ENCODE measurements at places on chromosomes 3 and 15. TPM values are rescaled to one million over a fixed set of nuclear protein-coding genes. Genes with fewer than 3 reads are reported as not detected.

Gene BOC
- 9.3 TPM for polyA plus RNA-seq

Gene PPM1L
- 0.52 TPM for polyA plus RNA-seq

Gene RAB8B
- 34.6 TPM for polyA plus RNA-seq

Gene TRH
- polyA plus RNA-seq: not detected

Gene STAC
- polyA plus RNA-seq: 7.7 TPM

Gene FRMD5
- polyA plus RNA-seq: 7.3 TPM

Gene APH1B
- 7.0 TPM for polyA plus RNA-seq

Gene MAGI1
- 8.0 TPM for polyA plus RNA-seq

Gene ACOX2
- polyA plus RNA-seq: 0.20 TPM

GRCh38 chr3:25403968-25404367 is 24.1 kb upstream of the RARB start:
- H3K36me3 ChIP-seq: no peaks in the 10 kb centered on the region
- no peaks in the 10 kb centered on the region for H3K27me3 ChIP-seq
- no peaks in the 10 kb centered on the region for H3K4me1 ChIP-seq
- no peak overlapping the region for H3K4me3 ChIP-seq
- no peak overlapping the region for H3K27ac ChIP-seq
- no peak for DNase-seq

GRCh38 chr3:158794936-158795518 is 6.8 kb upstream of the MFSD1 start:
- no peak overlapping the region for H3K4me3 ChIP-seq
- H3K27me3 ChIP-seq: no peaks in the 10 kb centered on the region
- H3K27ac ChIP-seq: no peak overlapping the region

GRCh38 chr15:33104212-33104611 is 90.3 kb downstream of the FMN1 start:
- peak; percentile 53 for DNase-seq
- no peak overlapping the region for H3K4me3 ChIP-seq

GRCh38 chr3:20008646-20009045 is 3.4 kb downstream of the PP2D1 start:
- no peak overlapping the region for H3K4me3 ChIP-seq
- H3K36me3 ChIP-seq: no peaks in the 10 kb centered on the region
- H3K4me1 ChIP-seq: peaks cover 3% of the 10 kb centered on the region
- H3K27me3 ChIP-seq: no peaks in the 10 kb centered on the region
- no peak overlapping the region for H3K27ac ChIP-seq

GRCh38 chr3:13711911-13712650 is 163.2 kb downstream of the FBLN2 start:
- no peaks in the 10 kb centered on the region for H3K4me1 ChIP-seq
- no peaks in the 10 kb centered on the region for H3K36me3 ChIP-seq
- H3K27me3 ChIP-seq: peaks cover 4% of the 10 kb centered on the region
- no peak overlapping the region for H3K27ac ChIP-seq

GRCh38 chr3:157297328-157297915 is 137.5 kb upstream of the CCNL1 start:
- H3K27me3 ChIP-seq: peaks cover 4% of the 10 kb centered on the region
- no peak overlapping the region for H3K27ac ChIP-seq
- H3K4me3 ChIP-seq: no peak overlapping the region
- DNase-seq: no peak
- no peaks in the 10 kb centered on the region for H3K4me1 ChIP-seq

DNA sequence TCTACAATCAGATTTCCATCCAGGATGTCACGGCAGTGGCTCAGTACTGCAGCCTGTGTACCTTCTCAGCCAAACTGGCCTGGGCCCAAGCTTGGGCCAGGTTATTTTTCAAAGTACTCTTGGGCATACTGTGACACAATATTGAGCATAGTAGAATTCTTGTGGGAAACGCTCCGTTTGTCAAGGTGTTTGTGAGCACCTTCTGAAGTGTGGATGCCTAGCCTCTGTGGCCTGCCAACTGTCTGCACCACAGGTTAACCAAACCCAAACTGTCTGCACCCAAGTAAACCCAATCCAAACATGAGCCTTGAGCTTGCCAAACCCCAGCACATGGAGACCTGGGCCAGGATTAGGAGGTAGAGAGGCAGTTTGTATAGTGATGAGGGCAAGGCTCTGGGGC is 25.4 kb downstream of the CTDSPL start:
- no peak for DNase-seq
- peaks cover 6% of the 10 kb centered on the region for H3K4me1 ChIP-seq
- H3K27me3 ChIP-seq: no peaks in the 10 kb centered on the region
- no peak overlapping the region for H3K4me3 ChIP-seq
- H3K36me3 ChIP-seq: no peaks in the 10 kb centered on the region

DNA sequence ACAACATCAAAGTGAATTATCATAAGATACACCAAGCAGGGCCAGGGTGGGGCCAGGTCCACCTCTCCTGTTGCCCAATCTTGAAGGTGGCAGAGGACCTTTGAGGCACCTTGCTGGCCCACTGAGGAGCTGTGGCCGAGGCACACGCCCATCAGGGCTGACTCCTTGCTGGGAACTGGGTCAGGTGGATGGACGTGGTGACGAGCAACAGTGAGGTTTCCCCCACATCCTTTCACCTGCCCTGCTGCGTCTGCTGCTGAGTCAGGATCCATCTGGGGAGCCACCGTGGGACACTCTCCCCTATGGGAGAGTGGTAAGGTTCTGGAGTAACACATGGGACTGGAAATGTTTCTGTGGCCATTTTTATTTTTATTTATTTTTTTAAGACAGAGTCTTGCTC is 17.3 kb upstream of the FURIN start:
- no peaks in the 10 kb centered on the region for H3K36me3 ChIP-seq
- DNase-seq: no peak
- no peak overlapping the region for H3K27ac ChIP-seq
- H3K4me3 ChIP-seq: no peak overlapping the region

DNA sequence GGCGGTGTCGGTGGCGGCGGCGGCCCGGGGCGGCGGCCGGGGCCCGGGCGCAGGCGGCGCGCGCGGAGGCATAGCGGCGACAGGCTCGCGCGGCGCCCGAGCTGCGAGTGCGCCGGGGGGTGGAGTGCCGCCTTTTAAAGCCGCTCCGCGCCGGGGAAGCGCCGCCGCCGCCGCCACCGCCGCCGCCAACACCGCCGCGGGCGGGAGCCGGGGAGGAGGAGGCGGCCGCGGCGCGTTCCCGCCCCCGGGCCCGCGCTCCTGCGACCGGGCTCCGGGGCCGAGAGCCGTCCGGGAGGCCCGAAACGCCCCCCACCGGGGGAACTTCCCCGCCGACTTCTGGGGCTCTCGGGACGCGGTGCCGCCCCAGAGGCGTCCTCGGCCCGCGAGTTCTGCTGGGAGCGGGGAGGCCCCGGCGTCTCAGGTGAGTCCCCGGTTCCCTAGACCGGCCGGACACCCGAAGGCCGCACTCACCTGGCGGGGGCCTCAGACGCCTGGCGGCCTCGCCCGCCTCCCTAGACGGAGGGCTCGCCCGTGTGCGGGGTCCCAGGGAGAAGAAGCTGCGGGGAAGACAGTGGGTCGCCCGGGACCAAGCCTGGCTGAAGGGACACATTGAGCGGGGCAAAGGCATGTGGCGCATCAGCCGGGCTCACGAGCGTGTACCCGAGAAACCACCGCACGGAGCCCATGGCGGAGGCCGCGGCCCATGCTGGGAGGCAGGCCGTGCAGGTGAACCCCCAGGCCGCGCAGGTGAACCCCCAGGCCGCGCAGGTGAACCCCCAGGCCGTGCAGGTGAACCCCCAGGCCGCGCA is at the start of gene PCSK6:
PCSK6 (minus strand) TSS at position 109 of the 809 bp plus-strand sequence; CDS start at position 72, 37 bp downstream.
- H3K27ac ChIP-seq: no peak within 1 kb of the TSS
- no peaks in the 10 kb centered on the region for H3K27me3 ChIP-seq
- DNase-seq: no peak
- no peaks in the 10 kb centered on the region for H3K4me1 ChIP-seq
- peak within 1 kb of the TSS; percentile 23 for H3K4me3 ChIP-seq

DNA sequence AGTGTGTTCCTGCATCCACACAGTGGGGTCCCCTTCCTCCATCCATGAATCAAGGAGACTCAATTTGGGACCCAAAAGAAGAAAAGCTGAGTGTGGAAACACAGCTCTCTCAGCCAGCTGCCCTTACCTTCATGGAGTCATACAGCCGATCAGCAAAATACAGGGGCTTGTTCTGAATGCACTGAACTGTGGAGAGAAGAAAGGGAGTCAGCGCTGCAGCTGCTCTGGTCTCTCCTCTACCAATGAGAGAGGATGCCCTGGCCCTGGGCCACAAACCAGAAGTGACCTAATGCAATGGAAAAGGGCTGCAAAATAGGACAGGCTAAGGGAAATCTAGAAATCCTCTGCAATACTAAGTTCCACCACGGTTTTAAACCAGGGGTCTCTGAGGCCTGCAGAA is 46.7 kb downstream of the ANXA2 start:
- H3K4me1 ChIP-seq: no peaks in the 10 kb centered on the region
- H3K27me3 ChIP-seq: no peaks in the 10 kb centered on the region
- no peak overlapping the region for H3K4me3 ChIP-seq
